ENCODE measurements at places on chromosomes 12 and 14. TPM values are rescaled to one million over a fixed set of nuclear protein-coding genes. Genes with fewer than 3 reads are reported as not detected.

GRCh38 chr12:108839890-108840230, 17.5 kb downstream of the SSH1 start:
- H3K27me3 ChIP-seq = no peaks in the 10 kb centered on the region
- H3K4me3 ChIP-seq = no peak overlapping the region
- peak overlapping the region; percentile 92 for H3K27ac ChIP-seq
- peaks cover 38% of the 10 kb centered on the region for H3K4me1 ChIP-seq
- no peak for DNase-seq

DNA sequence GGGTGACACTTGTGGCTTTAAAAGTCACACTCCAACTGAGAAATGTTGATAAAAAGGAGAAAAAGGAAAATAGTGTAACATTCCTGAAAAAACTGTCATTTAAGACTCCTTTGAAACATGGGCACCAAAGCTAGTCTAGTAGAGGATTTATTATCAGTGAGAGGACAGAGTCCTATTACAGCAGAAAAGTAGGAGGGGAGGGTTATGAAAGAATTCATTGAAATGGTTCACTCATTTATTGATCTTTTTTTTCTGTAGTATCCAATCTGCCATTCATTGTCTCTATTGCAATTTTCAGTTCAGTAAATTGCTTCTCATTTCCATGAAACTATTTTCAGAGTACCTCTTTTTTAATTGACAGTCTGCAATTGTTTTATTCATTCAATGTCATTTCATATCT, 25.4 kb downstream of the PPM1A start:
- no peak overlapping the region for H3K4me3 ChIP-seq
- H3K36me3 ChIP-seq = peaks cover 14% of the 10 kb centered on the region
- peaks cover 51% of the 10 kb centered on the region for H3K4me1 ChIP-seq

The TIGAR gene
- total RNA-seq = 13.6 TPM

DNA sequence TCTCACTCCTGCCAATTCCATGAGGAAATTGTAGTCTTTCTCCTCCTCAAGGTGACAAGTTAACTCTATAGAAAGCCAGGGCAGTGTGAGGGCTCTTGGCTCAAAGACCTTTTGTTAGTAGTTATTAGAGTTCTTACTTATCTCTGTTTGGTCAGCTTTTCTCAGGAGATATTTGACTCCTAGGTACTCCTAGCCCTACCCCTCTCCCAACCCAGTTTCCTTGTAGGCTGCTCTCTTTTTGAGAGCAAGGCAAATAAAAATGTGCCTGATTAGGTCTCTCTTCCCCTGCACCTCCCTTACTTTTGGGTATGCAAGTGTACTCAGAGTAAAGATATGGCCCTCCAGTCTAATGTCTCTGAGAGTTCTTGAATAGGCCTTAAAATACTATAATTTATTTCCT, 23.8 kb downstream of the BTG1 start:
- H3K4me3 ChIP-seq = no peak overlapping the region
- no peak overlapping the region for H3K27ac ChIP-seq
- no peaks in the 10 kb centered on the region for H3K27me3 ChIP-seq
- no peak for DNase-seq
- peaks cover 42% of the 10 kb centered on the region for H3K4me1 ChIP-seq
- peaks cover 43% of the 10 kb centered on the region for H3K36me3 ChIP-seq

DNA sequence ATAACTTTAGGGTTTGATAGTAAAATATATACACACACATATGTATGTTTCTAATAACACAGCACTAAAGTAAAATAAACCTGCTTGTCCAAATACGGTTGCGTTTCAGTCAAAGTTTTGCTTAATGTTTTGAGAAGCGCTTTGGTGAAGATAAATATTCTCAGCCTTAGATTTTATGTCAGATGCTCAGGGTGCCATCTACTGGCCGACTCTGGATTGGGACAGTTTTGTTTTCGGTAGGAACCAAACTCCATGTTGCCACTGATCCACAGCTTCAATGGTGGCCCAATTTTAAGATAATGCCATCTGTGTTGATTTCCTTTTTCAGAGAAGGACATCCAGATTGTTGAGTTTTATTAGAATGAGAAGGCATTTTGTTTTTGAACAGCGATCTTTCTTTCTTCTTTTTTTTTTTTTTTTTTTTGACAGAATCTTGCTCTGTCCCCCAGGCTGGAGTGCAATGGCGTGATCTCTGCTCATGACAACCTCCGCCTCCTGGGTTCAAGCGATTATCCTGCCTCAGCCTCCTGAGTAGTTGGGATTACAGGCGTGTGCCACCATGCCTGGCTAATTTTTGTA, 43.1 kb downstream of the LLPH start:
- no peaks in the 10 kb centered on the region for H3K4me1 ChIP-seq
- peak; percentile 65 for DNase-seq
- H3K27ac ChIP-seq = no peak overlapping the region
- H3K27me3 ChIP-seq = peaks cover 14% of the 10 kb centered on the region
- H3K4me3 ChIP-seq = no peak overlapping the region
- no peaks in the 10 kb centered on the region for H3K36me3 ChIP-seq

DNA sequence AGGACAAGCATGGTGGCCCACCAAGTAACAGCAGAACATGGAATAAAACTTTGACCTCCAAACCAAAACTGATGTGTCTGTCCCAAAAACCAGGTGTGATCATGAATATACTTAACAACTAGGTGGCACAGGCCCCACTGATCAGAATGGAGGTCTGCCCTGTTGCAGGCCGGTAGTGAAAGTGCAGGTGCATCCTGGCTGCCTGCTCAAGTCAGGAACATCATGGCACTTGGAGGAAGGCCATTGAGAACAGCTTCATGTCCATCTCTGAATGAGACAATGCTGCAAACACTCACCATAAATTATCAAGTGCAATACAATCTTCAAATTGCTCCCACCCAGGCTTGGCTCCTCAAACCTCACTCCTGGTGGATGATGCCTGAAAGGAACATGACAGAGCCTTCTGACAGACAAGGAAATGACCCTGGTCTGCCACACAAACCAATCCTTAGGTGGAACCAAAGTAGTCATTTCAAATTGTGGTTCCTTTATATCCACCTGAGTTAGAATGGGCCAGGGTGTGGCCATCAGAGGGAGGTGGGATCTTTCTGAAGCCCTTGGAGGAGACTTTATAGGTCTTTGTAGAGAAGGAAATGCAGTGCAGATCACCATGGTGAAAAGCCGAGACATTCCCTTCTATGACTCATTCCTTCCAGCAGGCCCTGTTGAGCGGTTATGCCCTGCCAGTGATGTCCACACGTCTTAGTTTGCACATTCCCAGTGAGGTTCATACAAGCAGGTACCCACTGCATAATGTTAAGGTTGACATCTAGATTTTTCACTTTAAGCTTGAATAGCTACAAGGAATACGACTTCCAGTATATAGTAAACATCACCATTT, 36.0 kb downstream of the EGLN3 start:
- H3K36me3 ChIP-seq = no peaks in the 10 kb centered on the region
- no peaks in the 10 kb centered on the region for H3K4me1 ChIP-seq
- no peak overlapping the region for H3K4me3 ChIP-seq
- H3K27ac ChIP-seq = no peak overlapping the region
- no peaks in the 10 kb centered on the region for H3K27me3 ChIP-seq

The OAS1 gene
- 49.1 TPM for total RNA-seq

DNA sequence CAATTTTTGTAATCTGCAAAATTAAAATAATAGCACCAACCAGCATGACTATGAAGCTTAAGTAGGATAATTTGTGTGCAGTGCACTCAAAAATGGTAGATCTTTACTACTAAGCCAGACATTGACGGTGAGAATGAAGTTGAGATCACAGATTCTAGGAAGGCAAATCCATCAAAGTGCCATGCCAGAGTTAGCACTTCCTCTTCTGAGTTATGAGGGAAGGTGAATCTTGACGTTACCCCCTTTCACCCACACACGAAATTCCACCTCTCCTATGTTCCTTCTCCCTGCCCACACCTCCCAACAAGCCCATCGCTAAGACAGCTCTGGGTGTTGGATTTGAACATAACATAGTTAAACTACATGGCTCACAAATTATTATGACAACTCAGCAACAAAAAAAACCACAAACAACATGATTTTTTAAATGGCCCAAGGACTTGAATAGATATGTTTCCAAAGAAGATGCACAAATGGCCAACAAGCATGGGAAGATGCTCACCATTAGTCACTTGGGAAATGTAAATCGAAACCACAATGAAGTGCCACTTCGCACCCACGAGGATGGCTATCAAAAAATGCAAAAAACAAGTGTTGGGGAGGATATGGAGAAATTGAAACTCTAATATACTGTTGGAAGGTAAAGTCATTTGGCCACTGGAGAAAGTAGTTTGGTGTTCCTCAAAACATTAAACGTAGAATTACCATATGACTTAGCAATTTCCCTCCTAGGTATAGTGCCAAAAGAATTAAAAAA, 119.3 kb upstream of the RAP1B start:
- H3K4me1 ChIP-seq = peaks cover 22% of the 10 kb centered on the region
- no peak overlapping the region for H3K4me3 ChIP-seq
- DNase-seq = no peak
- H3K27me3 ChIP-seq = peaks cover 4% of the 10 kb centered on the region
- no peak overlapping the region for H3K27ac ChIP-seq

DNA sequence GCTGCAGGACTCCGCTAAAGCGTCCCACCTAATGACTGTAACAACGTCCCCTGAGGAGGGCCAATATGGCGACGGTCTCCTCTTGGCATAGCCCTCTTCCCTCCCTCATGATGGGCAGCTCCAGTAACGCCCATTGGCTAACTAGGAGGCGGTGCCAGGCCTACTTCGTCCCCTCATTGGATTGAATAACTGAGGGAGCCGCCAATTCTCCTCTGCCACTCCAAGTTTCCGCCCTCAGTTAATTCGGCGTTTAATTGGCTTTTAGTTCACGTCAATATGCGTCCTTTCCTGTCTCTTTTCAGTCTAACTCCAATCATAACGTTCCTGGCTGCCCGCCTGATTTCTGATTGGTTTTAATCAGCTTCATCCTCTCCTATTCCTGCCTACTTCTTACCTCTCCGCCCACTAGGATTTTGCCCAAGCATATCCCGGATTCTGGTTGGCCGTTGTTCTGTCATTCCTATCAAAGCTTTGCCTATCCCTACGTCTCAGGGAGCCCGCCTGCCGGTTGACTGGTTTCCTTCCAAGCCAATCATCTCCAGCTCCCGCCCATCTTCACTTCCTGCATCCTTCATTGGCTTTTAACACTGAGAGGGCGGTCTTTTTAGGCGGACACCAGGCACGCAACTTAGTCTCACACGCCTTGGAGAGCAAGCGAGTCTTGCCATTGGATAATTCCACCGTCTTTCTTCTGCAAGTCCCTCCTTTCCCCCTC, 430 bp upstream of the SP1 start:
- DNase-seq = peak; percentile 99
- peaks cover 33% of the 10 kb centered on the region for H3K36me3 ChIP-seq
- no peak overlapping the region for H3K4me3 ChIP-seq
- H3K27ac ChIP-seq = no peak overlapping the region
- H3K27me3 ChIP-seq = no peaks in the 10 kb centered on the region

DNA sequence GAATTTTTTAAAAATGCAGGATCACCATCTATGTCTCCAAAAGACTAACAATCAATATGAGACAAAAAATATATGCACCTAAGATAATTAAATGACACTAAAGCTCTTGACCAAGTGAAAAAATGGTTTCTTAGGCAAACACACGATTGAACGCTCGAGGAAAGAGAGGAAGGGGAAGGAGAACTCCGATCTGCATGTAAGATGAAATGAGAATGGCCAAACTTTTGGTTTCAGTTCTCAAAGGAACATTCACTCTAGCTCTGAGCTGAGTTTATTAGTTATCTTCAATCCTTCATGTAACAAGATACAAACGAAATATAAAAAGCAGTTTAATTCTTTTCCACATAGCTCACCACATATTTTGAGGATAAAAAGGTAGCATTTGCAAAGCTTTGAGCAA, 2.8 kb downstream of the DYRK4 start:
- peaks cover 2% of the 10 kb centered on the region for H3K36me3 ChIP-seq
- no peak overlapping the region for H3K4me3 ChIP-seq
- H3K4me1 ChIP-seq = no peaks in the 10 kb centered on the region

The ASB2 gene
- total RNA-seq = 44.6 TPM

GRCh38 chr12:24307716-24308335, 358.4 kb upstream of the SOX5 start:
- DNase-seq = no peak
- H3K27me3 ChIP-seq = no peaks in the 10 kb centered on the region
- H3K4me1 ChIP-seq = no peaks in the 10 kb centered on the region
- no peaks in the 10 kb centered on the region for H3K36me3 ChIP-seq
- H3K4me3 ChIP-seq = no peak overlapping the region

The CLEC4A gene
- total RNA-seq = 1.2 TPM

The ASB8 gene
- total RNA-seq = 31.4 TPM

Data from activated CD4-positive, alpha-beta memory T cell treated with anti-CD3 and anti-CD28 coated beads for 36 hours (primary cell).